Left lobe of liver (tissue), 2 donors: ENCODE measurements at places on chromosomes 2 and 18.

DNA sequence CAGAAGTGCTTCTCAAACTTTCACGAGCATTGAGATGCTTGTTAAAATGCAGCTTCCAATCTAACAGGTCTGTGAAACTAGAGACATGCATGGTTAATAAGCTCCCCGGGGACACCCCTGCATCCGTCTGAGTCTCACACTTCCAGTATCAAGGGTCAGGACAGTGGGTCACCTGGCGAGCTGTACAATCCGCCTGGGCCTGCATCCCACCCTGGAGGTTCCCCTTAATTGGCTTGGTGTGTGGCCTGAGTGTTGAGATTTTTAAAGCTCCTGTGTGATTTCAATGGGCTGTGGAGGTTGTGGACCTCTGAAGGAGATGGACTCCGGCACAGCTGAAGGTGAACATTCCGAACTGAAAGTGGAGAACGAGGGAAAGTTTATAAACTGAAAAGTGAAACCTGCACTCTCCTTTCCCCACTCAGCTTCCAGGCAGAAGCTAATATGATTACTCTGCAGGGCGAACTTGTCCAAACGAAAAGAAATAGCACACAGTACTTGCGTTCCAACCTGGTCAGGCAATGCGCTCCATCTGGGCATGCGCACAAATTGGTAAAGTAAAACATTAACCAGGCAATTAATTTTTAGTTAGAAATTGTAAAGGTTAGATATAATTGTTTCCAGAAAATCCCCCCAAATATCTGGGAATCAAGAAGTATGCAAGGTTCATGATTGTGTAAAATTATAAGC lies 191.7 kb upstream of the ALKAL2 start:
- DNase-seq, result no peak

GRCh38 chr2:230949966-230950873 lies 25.2 kb upstream of the GPR55 start:
- DNase-seq, result no peak

GRCh38 chr2:45120546-45120945 lies 111.3 kb upstream of the SIX2 start:
- no peak for DNase-seq

GRCh38 chr2:121388371-121388770 lies 103.4 kb upstream of the TFCP2L1 start:
- no peak for DNase-seq
